ENCODE measurements at places on chromosomes 11 and 22. TPM values are rescaled to one million over a fixed set of nuclear protein-coding genes. Genes with fewer than 3 reads are reported as not detected.

DNA sequence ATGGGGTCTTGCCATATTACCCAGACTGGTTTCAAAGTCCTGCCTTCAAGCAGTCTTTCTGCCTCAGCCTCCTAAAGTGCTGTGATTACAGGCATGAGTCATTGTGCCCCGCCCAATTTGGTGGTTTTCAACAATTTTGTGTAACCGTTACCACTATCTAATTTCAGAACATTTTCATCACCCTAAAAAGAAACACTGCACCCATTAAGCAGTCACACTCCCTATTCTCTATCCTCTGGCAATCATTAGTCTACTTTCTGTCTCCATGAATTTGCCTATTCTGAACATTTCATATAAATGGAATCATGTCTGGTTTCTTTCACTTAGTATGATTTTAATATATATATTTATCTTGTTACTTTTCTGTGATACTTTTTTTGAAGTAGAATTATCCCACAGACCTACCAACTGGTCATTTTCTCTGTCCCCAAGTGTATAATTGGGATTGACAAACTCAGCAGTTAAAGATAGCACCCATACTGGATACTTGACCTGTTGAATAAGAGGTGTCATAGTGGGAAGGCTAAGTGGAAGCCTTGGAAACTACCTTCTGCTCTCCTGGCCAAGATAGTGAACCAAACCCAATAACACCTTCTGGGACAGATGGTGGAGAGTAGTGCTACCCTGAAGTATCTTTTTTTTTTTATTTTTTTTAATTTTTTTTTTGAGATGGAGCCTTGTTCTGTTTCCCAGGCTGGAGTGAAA is 64.8 kb downstream of the STIM1 start:
- DNase-seq: no peak

DNA sequence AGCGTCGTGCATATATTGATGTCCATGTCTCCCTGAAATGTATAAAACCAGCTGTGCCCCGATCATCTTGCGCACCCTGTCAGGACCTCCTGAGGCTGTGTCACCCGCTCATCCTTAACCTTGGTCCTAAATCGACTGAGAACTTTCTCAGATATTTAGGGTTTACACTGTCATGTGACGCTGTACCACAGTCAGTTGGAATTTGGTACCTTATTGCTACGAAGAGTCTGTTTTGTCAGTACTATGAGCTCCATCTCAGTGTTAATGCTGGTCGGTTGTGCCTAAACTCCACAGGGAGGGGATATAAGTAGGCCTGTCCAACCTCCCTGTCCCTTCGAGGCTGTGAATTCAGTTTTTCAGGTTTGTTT is 1.8 kb upstream of the IFITM2 start:
- DNase-seq: no peak

- DNase-seq: no peak
Observed at GRCh38 chr22:37218771-37219411, 6.6 kb upstream of the SSTR3 start.

DNA sequence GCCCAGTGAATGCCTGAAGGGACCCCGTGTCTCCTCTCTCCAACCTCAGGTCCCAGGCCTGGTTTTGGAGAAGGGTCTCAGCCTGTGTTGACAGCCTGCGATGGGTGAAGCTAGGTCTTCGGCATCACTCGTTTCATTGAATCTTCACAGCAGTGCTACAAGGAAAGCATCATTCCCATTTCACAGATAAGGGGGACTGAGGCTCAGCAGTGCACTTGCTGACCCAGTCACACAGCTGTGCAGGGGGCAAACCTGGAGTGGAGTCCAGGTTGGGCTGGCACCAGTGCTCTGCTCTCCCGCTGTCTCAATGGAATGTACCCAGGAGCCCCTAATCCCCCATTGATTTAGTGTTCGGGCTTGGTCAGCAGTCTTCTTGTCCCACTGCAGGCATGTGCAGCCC is 10.9 kb upstream of the YWHAH start:
- no peak for DNase-seq

DNA sequence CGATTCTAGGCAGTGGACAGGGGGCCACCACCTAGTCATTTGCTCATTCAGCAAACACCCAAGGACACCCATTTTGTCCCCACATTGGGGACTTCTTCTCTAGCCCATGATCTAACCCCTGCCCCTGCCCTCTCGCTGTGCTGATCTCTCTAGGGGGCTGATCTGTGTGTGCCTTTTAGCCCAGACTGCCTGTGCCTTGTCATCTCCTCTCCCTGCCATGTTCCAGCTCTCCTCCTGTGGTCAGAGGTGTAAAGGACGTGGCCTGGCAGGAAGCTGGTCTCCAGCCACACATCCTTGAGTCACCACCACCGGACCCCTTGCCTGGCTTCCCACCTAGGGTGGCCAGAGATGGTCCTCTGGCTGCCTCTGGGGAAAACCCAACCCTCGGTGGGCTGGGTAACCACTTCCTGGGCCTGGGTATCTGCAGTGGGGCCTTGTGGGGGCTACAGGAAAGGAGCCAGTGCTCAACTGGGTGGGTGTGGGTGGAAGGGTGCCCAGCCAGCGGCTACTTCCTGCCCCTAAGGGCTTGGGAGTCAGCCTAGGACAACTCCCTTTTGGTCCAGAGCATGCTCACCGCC is 1.3 kb downstream of the CTSW start:
- DNase-seq: no peak

DNA sequence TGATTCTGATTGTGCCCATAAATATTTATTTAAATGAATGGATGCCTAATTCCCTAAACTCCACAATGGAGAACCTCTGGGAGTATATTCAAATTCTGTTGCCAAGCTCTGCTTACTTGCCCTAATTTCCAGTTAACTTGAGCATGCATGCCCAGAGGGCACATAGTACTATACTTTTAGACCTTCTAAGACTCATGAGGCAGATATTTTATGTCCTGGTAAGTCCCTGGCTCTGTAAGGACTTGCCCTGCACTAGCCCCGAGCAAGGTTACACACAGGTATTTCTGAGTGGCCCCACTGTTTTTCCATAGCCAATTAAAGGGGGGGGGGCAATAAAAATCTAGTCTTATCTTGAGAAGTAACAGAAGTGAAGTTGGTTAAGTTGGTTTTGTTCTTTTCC is 21.1 kb upstream of the CAPRIN1 start:
- DNase-seq: no peak

GRCh38 chr22:33034753-33035152 is 23.4 kb downstream of the SYN3 start:
- DNase-seq: no peak

DNA sequence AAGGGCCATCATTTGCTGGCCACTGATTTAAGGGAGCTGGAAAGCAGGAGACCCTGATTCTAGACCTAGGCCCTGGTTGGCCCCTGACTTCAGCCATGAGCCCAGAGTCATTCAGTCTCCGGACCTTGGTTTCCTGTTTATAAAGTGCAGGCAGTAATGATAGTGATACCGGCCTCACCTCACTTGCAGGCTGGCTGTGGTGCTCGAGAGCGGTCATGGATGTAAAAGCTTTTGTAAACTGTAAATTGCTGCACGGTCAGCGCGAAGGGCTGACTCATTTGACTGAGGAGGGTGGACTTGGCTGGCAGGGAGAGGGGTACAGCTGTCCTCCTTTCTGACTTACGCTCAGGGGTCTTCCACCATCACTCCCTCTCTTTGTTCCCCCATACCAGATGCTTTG is 37.4 kb downstream of the FBLN1 start:
- DNase-seq: no peak

GRCh38 chr11:76380159-76380976 is 564 bp downstream of the THAP12 start:
- DNase-seq: no peak

DNA sequence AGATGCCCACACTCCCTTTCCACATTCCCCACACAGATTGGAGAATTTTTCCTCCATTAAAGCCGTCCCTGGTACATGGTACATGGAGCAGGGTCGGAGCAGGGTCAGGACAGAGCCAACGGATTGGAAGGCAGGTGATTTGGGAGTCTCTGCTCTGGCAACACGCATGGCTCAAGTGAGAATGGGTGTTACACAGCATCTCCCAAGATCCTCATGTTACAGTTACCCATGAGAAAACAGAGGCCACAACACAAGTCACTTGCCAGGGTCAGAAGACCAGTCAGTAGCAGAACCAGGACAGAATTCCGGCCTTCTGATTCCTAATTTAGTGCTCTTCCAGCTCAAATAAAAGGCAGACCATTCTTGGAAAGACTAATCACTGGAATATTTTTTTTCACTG is 7.7 kb upstream of the F2 start:
- DNase-seq: no peak

DNA sequence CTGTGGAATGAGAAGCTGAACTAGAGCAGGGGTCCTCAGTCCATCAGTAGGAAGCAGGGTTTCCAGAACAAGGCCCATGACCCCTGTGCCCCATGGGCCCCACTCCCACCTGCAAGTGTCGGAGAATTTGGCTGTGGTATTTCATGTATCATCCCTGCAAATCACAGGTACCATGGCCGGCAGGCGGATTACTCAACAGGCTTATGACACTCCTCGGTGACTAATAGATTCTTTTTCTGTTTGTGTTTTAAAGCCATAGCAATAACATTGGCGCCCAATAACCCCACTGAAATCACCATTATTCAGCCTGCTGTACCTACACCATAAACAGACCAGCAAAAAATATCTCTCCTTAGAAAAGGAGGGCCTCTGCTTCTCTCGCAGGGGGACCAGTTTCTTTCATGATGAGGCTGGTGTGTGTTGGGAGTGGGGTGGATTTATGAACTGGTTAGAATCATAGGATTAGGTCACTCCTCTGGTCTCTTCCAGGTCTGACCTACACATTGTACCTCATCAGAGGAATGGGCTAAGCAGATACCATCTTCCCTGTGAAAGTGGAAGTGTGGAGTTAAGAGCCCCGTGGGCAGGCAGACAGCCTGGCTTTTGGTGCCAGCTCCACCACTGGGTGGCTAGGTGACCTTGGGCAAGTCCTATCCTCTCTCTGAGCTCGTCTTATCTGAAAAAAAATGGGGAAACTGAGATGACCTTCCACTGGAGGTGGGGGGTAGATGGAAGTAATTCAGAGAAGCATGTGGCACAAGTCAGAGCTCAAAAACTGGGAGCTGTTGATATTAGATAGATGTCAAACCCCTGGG is 60.2 kb upstream of the WNT11 start:
- no peak for DNase-seq

GRCh38 chr11:132962041-132962440 is 570.3 kb downstream of the OPCML start:
- DNase-seq: no peak

GRCh38 chr22:40572976-40573375 is 63.5 kb downstream of the MRTFA start:
- no peak for DNase-seq

GRCh38 chr11:59459916-59460315 is 3.2 kb downstream of the OR4D6 start:
- DNase-seq: no peak

- no peak for DNase-seq
Observed at GRCh38 chr11:92269021-92269420, 44.4 kb downstream of the FAT3 start.

- no peak for DNase-seq
Observed at GRCh38 chr22:41899110-41899509, 15.8 kb downstream of the SHISA8 start.

- no peak for DNase-seq
Observed at GRCh38 chr11:4606231-4607015, 1.6 kb downstream of the TRIM68 start.

DNA sequence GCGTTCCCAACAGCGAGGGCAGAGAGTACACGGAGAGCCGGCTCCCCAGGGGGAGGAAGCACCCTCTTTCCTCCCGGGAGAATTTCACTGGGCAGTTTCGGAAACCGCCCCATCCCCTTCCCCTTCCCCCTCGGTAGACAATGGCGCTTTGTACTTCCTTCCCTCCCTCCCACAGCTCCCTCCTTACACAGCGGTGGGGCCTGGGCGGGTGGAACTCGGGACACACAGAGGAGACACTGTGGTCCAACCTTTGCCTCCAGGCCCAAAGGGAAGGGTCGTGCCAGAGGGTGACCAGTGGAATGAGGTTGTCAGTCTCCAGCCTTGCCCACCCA is 4.3 kb downstream of the SMTN start:
- no peak for DNase-seq

GRCh38 chr11:59829358-59829757 is 15.9 kb downstream of the CBLIF start:
- no peak for DNase-seq

DNA sequence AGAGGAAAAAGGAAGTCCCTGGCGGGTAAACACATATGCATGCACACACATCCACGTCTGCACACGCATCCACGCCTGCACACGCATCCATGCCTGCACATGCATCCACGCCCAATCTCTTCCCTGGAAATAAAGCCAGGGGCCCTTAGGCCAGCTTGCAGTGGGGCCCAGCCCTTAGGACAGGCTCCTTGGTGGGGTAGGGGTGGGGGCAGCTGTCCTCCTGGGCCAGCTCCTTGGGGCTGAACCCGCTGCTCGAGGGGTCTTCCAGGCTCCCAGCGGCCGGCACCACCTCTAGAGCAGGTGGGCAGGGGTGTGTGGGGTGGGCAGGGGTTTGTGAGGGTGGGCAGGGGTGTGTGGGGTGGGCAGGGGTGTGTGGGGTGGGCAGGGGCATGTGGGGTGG is 1.9 kb downstream of the C11orf21 start:
- no peak for DNase-seq

DNA sequence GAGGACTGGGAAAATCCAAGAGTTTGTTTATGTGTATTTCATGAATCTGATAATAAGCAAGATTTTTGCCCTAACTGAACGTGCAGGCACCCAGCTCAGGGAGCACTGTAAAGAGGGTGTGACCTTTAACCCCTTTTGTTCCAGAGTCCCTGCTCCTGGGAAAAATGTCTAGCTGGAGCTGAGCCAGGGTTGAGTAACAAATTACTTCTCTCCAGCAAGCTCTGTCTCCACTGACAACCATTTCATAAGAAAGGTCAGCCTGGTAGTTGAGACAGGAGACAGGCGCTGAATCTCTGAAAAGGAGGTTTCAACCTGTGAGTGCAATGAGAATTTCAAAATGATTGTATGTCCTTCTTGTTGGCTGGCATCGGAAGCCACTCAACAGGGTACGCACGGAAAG is 156.4 kb upstream of the NARS2 start:
- no peak for DNase-seq

- no peak for DNase-seq
Observed at GRCh38 chr11:69817265-69818230, 1.7 kb downstream of the FGF3 start.

GRCh38 chr11:78651136-78651775 is 76.6 kb upstream of the NARS2 start:
- no peak for DNase-seq

Gene LRP4
- 7.5 TPM for total RNA-seq

Gene ACTN3
- total RNA-seq: not detected

Gene TRABD
- 45.0 TPM for total RNA-seq

Gene USH1C
- not detected for total RNA-seq

Gene RBMXL2
- not detected for total RNA-seq

Gene KRTAP5-11
- total RNA-seq: not detected

Gene PKNOX2
- total RNA-seq: 0.76 TPM

Gene GAB4
- not detected for total RNA-seq

Gene TMEM45B
- 0.35 TPM for total RNA-seq

Gene CSNK2A3
- 2.0 TPM for total RNA-seq

Gene CRYAB
- 5.0 TPM for total RNA-seq

Gene YPEL4
- 0.41 TPM for total RNA-seq

Gene ENDOD1
- total RNA-seq: 29.8 TPM

Gene OR52E8
- not detected for total RNA-seq

Gene ARHGAP8
- 0.76 TPM for total RNA-seq

Gene ZBTB16
- 6.9 TPM for total RNA-seq

Gene OR4C11
- total RNA-seq: not detected

Data from glomerular endothelial cell (primary cell).